NCI-H446 treated with DMSO at 0.1 percent for 48 hours (cell line): ENCODE measurements at places on chromosomes 11 and 22.

DNA sequence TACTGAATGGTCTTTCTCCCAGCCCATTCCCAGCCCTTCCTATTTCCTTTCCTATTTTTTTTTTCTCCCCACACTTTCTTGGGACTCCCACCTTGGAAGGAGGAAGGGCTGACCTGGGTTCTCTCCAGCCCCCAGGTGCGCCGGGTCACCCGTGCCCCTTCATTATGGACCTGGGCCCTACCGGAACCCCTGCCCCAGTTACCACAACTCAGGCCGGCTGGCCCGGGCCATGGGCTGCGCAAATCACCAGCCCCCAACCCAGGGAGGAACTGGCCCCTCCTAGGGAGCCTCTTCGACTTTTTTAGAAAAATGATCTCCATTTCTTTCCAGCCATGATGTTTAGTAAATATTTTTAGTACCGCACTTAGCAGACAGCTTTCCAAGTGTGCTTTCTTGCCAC lies 62.2 kb downstream of the MORC2 start:
- no peak for DNase-seq

DNA sequence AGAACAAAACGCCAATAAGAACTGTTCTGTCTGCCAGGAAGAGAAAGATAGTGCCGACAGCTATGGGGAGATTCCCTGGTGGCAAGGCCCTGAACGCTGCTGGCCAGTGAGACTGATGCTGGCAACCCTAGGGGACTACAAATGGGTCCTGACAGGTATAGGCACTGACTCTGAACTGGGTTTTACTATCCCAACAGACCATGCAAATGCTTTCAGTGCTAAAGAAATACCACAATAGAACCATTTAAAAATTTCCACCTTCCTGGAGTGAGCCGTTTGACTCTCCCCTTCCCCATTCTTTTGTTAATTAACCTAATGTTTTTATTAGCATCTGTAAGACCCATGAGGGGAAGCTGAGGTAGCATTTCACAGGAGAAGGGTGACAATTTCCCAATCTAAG lies 25.7 kb downstream of the USP28 start:
- DNase-seq, result no peak

DNA sequence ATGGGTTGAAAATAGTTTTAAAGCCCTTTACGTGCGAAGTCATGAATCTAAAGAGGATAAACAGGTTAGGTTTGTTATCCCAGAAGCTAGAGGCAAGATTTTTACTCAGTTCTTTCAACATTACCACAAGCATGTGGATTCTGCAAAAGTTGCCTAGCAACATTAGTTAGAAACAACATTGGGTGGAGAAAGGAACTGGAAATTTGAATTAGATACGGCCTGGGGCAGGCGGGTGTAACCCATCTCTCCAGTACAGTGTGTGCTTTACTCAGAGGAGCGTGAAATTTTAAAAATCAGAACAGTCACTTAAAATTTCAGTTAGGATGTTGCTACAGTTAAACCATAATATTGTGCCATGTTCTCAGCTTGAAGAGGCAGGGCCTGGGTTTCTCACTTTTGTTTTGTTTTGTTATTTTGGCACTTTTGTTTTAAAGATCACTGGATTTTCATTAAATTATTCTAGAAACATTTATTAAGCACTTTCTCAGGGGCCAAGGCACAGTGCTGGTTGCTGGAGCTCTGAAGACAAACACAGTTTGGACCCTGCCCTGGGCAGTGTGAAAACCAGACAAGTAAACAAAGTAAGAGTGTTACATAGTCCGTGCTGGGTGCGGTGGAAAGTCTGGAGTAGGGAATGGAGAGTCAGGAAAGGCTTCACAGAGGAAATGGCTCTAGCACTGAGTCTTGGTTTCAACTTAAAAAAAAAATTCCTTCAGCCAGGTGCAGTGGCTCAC lies 4.4 kb upstream of the WEE1 start:
- DNase-seq, result no peak

- no peak for DNase-seq
These were observed 1046.9 kb downstream of the BRD1 start for GRCh38 chr22:48780597-48781277.

DNA sequence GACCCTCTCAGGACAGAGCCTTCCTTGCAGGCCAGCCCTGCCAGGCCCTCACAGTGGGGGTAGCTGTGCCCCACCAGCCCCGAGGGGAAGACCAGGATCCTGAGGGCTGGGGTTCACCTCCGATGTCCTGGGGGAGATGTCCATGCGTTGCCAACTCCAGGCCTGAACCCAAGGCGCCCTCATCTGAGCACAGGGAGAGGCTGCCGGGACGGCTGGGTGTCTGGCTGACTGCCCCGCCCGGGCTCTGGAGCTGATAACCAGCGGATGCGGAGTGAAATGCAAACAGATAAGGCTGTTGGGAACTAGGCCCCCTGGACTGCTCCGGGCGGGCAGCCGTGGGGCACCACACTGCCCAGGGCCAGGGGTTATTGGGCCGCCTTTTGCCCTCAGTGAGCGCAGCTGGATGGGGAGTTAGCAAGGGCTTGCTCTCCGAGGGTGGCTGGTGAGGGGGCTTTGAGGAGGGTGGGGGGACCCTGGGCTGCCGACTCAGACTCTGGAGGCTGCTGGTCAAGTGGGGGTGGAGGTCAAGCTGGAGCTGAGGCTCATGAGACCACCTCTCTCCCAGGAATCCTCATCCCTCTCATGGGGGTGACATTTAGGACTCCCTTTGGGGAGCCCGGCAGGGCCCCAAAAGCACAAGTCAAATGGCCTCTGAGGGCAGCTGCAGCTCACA lies 5.6 kb upstream of the MUC6 start:
- no peak for DNase-seq

- no peak for DNase-seq
These were observed 17.8 kb downstream of the PRR5 start for GRCh38 chr22:44719586-44720368.

DNA sequence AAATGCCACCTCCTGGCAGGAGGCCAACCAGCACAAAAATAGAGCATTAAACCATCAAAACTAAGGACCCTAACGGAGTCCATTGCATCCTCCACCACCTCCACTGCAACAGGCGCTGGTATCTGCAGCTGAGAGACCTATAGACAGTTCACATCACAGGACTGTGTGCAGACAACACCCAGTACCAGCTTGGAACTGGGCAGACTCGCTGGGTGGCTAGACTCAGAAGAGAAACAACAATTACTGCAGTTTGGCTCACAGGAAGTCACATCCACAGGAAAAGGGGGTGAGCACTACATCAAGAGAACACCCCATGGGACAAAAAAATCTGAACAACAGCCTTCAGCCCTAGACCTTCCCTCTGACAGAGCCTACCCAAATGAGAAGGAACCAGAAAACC lies 11.6 kb upstream of the TMEM45B start:
- DNase-seq, result no peak

GRCh38 chr11:58609723-58610122 lies 12.7 kb upstream of the CNTF start:
- DNase-seq, result no peak

DNA sequence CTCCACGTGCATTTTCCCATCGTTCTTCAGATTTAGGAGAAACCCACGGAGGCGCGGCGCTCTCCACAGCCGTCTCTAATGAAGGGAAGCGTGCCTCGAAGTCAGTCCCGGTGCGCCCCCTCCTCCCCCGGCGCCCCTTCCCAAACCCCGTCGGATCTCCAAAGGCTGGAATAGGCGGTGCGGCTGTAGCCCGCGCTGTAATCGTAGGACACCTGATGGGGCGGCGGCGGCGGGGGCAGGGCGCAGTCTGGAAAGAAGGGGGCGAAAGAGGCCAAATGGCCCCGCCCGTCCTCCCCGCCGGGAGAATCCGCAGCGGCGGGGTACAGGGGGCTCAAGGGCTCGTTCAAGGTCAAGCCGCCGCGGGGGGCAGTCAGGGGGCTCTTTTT lies 1.3 kb downstream of the FAM181B start:
- no peak for DNase-seq

DNA sequence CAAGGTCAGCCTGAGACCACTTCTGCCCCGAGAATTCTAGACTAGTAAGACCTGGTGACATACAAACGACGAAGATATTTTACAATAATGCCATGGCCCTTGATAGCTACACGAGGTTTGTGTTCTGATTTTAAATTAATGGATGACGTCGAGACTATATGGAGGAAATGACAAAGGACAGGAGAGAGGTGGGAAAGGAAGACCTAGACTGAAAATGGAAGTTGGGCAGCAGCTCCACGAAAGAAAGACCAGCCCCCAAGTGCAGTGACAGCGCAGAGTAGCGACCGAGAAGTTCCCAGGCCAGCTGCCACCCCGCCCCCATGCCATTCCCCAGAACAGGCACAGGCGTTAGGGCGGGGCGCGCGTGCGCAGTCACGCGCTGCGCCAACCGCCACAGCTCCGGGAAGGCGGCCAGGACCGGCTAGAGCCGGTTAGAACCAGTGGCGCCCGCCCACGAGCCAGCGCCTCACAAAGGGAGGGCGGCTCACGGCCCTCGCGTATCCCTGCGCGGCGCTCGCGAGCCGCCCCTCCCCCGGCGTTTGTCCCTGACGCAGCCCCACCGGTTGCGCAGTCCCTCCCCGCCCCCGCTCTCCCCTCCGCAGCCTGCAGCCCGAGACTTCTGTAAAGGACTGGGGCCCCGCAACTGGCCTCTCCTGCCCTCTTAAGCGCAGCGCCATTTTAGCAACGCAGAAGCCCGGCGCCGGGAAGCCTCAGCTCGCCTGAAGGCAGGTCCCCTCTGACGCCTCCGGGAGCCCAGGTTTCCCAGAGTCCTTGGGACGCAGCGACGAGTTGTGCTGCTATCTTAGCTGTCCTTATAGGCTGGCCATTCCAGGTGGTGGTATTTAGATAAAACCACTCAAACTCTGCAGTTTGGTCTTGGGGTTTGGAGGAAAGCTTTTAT lies 1.5 kb upstream of the MALAT1 start:
- peak; percentile 99 for DNase-seq

DNA sequence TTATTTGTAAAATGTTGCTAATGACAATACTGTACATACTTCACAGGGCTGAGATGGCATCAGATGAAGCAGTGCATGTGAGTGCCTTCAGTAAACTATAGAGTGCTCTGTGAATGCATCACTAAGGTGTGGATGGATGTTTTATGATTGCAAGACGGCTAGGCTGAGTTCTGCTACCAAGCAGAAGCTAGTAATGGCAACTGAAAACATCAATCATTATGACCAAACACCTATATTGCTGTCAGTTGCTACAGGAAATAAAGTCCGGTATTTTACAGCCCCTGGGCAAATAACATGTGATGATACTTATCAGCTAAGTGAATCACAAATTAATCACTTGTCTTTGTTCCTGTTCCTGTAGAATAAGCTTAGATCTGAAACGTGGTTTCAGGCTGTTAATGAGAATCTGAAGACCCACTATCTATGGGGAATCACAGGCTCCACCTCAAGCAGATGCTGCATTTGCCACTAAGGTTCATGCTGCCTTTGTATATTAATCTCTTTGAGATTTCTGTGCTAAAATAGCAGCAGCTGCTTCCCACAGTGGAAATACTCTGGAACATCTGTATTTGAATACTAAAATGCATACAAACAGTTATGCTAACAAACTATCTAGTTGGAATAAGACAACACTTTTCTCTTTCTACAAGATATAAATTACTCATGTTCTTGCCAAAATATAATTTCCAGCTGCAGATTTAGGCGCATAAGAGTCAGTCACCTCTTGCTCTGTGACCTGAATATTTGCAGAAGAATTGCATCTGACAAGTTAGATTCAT lies 254.0 kb upstream of the PITPNB start:
- no peak for DNase-seq

DNA sequence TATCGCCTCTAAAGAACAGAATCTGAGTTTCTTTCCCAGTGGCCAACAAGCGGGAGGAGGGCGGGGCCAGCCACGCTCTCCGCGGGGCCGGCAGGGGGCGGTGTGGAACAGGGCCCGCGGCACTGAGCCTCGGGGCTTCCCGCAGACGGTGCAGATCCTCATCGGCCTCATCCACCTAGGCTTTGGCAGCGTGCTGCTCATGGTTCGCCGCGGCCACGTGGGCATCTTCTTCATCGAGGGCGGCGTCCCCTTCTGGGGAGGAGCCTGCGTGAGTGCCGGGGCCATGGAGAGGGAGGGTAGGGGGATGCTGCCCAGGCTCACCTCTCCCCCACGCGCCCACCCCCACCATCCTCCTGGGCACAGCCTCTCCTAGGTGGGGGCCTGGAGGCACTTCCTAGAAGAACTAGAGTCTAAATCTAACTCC lies 10.7 kb downstream of the MS4A15 start:
- DNase-seq, result no peak

DNA sequence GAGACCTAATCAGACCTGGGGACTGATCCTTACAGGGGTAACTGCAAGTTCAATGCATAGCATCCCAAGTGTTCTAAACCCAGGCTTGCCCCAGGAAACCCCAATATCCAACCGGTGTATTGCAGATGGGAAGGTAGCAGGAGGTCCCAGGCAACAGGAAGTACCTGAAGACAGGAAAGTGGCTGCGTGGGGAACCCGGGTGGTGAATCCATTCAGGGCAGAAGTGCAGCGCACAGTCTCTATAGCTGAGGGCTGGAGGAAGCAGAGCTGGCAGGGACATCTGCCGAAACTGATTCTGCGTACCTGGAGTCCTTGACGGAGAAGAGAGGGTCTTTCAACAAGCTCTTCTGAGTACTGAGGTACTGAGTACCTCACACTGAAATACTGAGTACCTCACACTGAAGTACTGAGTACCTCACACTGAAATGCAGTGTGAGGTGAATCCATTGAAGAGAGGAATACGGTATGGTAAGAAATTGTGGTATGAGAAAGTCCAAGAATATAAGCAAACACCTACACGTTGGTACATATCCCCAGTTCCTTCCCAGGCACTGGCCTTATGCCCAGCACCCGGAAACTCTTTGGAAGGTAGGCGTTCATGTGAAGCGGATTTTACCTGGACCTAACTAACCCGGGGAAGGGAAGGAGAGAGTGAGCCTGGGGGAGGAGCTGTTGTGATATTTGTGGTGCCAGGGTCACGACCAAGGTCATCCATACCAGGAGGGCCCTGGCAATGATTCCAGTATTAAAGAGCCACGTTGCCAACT lies 20.1 kb downstream of the SCN4B start:
- DNase-seq, result no peak

DNA sequence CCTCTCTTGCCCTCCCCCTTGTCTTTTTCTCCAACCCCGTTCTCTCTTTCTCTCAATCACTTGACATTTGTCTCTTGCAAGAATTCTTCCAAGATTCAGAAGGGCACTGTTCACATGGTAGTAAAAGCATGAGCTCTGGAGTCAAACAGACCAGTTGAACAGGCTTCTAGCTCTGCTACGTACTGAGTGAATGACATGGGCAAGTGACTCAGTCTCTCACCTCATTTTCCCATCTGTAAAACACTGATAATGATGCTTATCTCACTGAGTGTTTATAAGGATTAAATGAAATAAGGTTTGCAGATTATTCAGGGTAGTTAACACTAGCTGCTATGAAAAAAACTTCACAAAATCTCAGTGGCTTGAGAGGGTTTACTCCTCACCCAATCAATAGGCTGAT lies 5.9 kb upstream of the IL10RA start:
- no peak for DNase-seq

DNA sequence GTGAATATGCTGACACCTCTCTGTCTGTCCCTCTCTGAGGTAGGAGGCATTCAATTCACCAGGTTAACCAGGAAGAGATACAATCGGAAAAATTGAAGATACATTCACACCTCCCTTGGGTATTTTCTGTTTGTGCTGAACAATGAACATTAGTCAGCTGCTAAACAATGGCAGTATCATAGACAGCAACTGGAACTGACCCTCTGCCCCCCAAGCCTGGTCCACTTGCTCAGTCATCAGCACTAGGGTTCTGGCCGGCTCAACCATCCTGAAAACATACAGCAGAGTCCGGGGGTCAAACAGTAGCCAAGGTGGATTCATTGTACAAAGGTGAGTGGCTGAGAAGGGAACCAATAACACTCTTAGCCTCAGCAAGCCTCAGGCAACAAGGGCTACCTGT lies 4.0 kb downstream of the NECTIN1 start:
- no peak for DNase-seq

- DNase-seq, result no peak
These were observed 19.6 kb downstream of the ADM start for GRCh38 chr11:10324474-10324873.

GRCh38 chr11:75264971-75265370 lies 24.4 kb downstream of the TPBGL start:
- no peak for DNase-seq
